ENCODE measurements at places on chromosomes 12 and 14. TPM values are rescaled to one million over a fixed set of nuclear protein-coding genes. Genes with fewer than 3 reads are reported as not detected.

DNA sequence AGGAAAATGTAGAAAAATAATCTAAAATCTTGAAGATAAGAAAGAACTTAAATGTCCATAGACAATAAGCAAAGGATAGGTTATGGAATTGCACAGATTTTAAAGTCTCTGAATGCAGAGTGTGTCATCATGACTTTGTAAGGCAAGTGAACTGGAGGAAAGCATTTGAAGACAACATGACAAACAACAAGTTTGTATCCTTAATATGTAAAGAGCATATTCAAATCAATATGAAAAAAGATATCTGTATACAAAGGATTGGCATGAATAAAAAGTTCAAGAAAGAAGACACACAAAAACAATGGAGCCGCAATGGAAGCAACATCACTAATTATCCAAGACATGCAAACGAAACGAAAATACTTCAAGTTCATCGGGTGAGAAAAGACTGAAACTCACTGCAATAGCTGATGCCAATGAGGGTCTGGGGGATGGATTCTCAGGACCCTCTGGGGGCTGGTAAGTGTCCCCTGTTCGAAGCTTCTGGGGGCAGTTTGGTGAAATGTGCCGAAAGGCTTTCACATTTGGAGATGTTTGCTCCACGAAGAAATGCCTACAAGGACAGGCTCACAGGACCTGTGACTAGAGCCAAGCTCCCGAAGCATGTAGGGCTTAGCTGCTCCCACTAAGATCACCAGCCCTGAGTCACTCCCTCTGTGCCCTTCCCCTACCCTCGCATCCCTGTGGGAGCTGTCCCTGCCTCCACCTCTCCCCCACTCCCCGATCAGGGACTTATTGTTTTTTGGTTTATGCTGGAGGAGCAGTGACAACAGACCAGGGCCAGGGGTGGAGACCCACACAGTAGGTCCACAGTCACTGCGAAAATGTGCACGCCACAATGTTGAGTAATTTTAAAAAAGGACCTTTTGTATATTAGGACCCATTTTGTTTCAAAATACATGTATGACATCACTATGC is 345.7 kb upstream of the SFSWAP start:
- H3K4me3 ChIP-seq: no peak overlapping the region
- no peak for DNase-seq
- H3K27ac ChIP-seq: no peak overlapping the region
- no peaks in the 10 kb centered on the region for H3K4me1 ChIP-seq

The RNU4-1 gene
- polyA plus RNA-seq: not detected

DNA sequence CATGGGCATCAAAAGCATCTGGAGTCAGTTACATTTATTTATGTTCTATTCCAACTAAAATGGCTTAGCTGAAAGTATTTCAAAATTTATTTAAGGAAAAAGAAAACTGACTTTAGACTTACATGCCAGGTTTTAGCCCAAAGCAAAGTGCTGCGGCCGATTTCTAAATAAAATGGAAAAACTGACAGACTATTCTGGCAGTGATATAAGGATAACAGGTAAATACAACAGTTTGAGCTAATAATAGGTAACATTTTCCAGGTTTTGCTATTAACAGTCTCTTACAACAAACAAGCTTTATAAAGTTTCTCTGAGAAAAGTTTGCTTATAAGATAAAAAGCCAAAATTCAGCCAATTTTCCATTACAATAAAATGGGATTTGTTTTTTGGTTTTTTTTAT is 937.2 kb upstream of the FLRT2 start:
- H3K4me3 ChIP-seq: no peak overlapping the region
- no peaks in the 10 kb centered on the region for H3K4me1 ChIP-seq
- DNase-seq: no peak

- no peaks in the 10 kb centered on the region for H3K27me3 ChIP-seq
- no peaks in the 10 kb centered on the region for H3K36me3 ChIP-seq
- H3K4me3 ChIP-seq: no peak overlapping the region
- no peaks in the 10 kb centered on the region for H3K4me1 ChIP-seq
- no peak for DNase-seq
These were observed 52.7 kb downstream of the NKX2-1 start for GRCh38 chr14:36467332-36467731.

GRCh38 chr12:71299541-71300376 is 139.8 kb upstream of the LGR5 start:
- no peaks in the 10 kb centered on the region for H3K4me1 ChIP-seq
- no peak overlapping the region for H3K27ac ChIP-seq

DNA sequence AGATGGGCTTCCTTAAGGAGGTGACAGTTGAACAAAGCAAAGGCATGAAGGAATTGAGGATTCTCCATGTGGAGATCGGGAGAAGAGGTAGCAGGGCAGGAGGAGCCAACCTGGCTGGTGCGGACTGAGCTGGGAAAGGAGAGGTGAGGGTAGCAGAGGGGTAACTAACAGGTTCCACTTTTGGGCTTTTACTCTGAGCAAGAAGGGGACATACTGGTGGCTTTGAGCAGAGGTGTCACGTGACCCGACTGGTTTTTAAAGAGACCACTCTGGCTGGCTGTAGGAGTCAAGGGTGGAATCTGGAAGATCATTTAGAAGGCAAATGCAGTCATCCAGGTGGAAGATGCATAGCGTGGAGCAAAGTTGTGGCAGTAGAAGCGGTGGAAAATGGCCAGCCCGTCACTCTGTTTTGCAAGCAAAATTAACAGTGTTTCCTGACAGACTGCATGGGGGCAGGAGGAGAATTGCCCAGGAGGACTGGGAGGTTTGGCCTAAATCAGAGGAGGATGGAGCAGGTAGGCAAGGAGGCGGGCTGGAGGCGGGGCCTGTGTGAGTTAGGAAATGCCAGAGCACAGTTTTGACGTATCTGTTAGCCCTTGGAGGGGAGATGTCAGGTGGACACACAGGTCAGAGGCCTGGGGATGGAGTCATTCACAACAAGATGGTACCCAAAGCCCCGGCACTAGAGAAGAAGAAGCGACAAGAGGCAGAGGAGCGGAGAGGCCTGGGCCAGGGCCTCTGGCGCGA is 156.3 kb upstream of the FKBP4 start:
- H3K4me1 ChIP-seq: peaks cover 15% of the 10 kb centered on the region
- H3K4me3 ChIP-seq: no peak overlapping the region
- H3K27ac ChIP-seq: no peak overlapping the region
- no peak for DNase-seq

The SPX gene
- polyA plus RNA-seq: 0.75 TPM

DNA sequence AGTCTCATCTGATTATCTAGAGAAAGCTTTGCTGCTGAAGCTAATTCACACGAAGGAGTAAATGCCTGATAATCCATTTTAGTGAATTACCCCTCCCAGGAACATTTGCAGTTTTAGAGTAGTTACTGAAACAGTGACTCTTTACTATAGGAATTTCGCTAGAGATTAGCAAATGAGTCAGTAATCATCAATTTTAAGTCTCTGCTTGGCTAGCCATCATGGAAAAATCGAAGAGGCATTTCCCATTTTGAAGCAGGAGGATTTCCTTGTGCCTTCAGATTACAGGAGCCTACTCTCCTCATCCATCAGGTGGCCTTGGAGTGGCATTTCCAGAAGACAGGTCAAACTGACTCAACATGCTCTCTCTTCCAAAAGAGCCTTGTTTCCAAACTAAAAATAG is 154.5 kb downstream of the EGLN3 start:
- H3K27me3 ChIP-seq: peaks cover 19% of the 10 kb centered on the region
- no peaks in the 10 kb centered on the region for H3K36me3 ChIP-seq
- no peak overlapping the region for H3K4me3 ChIP-seq
- DNase-seq: peak; percentile 97
- H3K4me1 ChIP-seq: no peaks in the 10 kb centered on the region

- no peaks in the 10 kb centered on the region for H3K36me3 ChIP-seq
- peak; percentile 85 for DNase-seq
- no peak overlapping the region for H3K27ac ChIP-seq
- peaks cover 7% of the 10 kb centered on the region for H3K4me1 ChIP-seq
- no peak overlapping the region for H3K4me3 ChIP-seq
- H3K27me3 ChIP-seq: no peaks in the 10 kb centered on the region
These were observed 4.3 kb upstream of the MYF6 start for GRCh38 chr12:80702889-80703805.

The TAPBPL gene
- 14.0 TPM for polyA plus RNA-seq

The SSTR1 gene
- polyA plus RNA-seq: 7.8 TPM

DNA sequence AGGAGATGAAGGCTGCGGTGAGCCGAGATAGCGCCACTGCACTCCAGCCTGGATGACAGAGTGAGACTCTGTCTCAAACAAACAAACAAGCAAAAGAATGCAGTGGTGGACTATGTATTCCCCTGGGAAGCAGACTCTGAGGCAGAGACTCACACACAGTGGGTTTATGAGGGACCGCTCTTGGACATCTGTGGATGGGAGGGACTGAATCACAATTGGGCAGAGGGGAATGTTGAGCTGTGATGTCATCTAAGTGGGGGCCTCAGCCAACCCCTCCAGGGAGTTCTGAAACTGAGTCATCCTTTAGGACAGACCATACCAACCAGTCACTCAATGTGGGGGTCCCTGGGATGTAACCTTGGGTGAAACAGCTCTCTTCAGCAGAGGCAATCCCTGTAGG is 151.0 kb downstream of the SUDS3 start:
- H3K27me3 ChIP-seq: no peaks in the 10 kb centered on the region
- H3K27ac ChIP-seq: no peak overlapping the region
- H3K4me3 ChIP-seq: no peak overlapping the region
- DNase-seq: no peak

DNA sequence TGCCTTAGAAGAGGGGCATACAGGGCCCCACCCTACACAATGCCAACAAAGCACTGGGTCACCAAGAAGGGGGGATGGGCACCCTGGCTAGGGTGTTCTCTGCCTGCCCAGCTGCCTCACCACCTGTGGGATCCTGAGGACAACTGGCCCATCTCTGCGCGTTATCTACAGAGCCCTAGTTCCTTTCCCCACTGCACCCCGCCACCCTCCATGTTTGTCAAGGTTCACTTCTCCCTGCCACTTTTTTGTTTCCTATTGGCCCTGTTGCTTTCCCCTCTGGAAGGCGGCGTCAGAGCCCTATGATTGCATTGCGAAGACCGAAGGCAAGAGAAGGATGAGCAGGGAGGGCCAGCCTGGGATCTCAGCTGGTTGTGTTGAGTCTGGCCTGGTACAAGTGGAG is 1.6 kb downstream of the SLC48A1 start:
- no peak for DNase-seq
- peaks cover 13% of the 10 kb centered on the region for H3K4me1 ChIP-seq
- H3K4me3 ChIP-seq: no peak overlapping the region
- no peaks in the 10 kb centered on the region for H3K27me3 ChIP-seq

The TMBIM6 gene
- polyA plus RNA-seq: 879 TPM

GRCh38 chr14:89160437-89160836 is 256.6 kb downstream of the FOXN3 start:
- no peaks in the 10 kb centered on the region for H3K27me3 ChIP-seq
- H3K4me3 ChIP-seq: no peak overlapping the region
- H3K36me3 ChIP-seq: peaks cover 5% of the 10 kb centered on the region
- no peak overlapping the region for H3K27ac ChIP-seq
- no peaks in the 10 kb centered on the region for H3K4me1 ChIP-seq
- no peak for DNase-seq

- no peaks in the 10 kb centered on the region for H3K27me3 ChIP-seq
- H3K36me3 ChIP-seq: no peaks in the 10 kb centered on the region
- no peak overlapping the region for H3K4me3 ChIP-seq
- no peaks in the 10 kb centered on the region for H3K4me1 ChIP-seq
- H3K27ac ChIP-seq: no peak overlapping the region
These were observed 378.8 kb upstream of the DCN start for GRCh38 chr12:91561301-91561957.

The KRT83 gene
- not detected for polyA plus RNA-seq

DNA sequence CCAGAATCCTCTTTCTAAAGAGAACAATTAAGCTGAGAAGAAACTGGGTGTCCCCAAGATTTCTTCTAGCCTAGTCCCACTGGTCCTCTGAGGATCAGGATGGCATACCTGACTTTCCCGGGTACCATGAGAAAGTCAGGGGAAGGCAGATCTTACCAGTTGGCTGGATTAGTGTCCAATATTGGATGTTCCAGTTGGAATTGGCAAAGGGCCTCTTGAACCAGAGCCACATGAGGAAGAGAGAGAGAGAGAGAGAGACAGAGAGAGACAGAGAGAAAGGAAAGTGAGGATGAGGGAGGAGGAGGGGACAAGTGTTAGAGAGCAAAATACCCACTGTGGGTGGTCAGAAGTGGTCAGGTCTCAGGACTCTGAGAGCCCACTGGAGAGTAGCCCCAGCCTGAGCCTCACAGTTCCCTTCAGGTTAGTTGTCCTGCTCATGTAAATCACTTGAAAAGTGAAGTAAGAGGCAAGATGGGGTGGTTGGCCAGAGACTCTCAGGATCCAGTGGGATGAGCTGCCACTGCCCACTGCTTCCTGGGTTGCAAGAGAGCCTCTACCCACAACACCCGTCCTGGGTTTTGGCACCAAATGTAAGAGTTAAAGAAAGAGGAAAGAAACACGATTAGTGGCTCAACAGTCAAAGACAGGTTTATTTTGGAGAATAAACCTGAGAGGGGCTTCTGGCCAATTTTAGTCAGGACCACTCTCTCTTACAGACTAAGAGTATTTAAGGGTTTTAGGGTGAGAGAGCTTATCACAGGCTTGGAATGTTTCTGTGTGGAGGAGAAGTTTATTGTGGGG is 28.4 kb upstream of the A2M start:
- H3K4me1 ChIP-seq: no peaks in the 10 kb centered on the region
- H3K27ac ChIP-seq: no peak overlapping the region

- no peaks in the 10 kb centered on the region for H3K27me3 ChIP-seq
- no peak for DNase-seq
- H3K4me3 ChIP-seq: peak overlapping the region; percentile 82
- H3K27ac ChIP-seq: no peak overlapping the region
- peaks cover 2% of the 10 kb centered on the region for H3K4me1 ChIP-seq
These were observed 18.5 kb downstream of the HPD start for GRCh38 chr12:121839993-121840761.

The YARS2 gene
- polyA plus RNA-seq: 18.4 TPM

GRCh38 chr12:128178565-128178964 is 88.4 kb upstream of the TMEM132C start:
- no peaks in the 10 kb centered on the region for H3K4me1 ChIP-seq
- H3K27ac ChIP-seq: no peak overlapping the region
- no peaks in the 10 kb centered on the region for H3K27me3 ChIP-seq

DNA sequence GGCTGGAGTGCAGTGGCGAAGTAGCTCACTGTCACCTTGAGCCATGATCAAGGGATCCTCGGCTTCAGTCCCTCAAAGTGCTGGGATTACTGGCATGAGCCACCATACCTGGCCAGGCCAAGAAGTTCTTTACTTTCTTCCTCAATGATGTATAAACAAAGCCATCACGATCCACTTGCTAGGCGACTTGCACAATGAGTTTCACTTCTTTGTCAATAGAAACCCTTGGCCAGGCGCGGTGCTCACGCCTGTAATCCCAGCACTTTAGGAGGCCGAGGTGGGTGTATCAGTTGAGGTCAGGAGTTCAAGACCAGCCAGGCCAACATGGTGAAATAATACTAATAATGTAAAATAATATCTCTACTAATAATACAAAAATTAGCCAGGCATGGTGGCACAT is 14.4 kb upstream of the SPSB2 start:
- H3K27me3 ChIP-seq: no peaks in the 10 kb centered on the region
- peaks cover 8% of the 10 kb centered on the region for H3K36me3 ChIP-seq
- no peak overlapping the region for H3K27ac ChIP-seq
- H3K4me1 ChIP-seq: no peaks in the 10 kb centered on the region
- H3K4me3 ChIP-seq: no peak overlapping the region

DNA sequence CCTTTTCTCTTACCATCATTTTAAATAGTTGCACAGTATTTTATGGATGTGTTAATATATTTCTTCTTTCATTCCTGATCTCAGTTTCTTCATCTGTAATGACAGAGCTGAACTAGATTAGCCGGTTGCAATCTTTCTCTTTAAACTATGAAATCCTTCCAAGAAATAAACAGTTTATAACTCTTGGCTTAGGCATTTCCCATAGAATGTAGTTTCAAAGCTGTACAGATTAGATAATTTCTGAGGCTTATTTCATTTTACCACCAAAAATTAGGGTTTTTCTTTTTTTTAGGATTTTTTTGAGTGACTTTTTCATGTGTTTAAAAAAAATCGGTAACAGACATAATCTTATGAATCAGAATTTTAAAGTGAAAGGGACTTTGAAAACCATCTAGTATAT is 144.0 kb downstream of the RAD51B start:
- peaks cover 4% of the 10 kb centered on the region for H3K4me1 ChIP-seq
- H3K36me3 ChIP-seq: no peaks in the 10 kb centered on the region
- H3K4me3 ChIP-seq: peak overlapping the region; percentile 22

Data from fibroblast of lung (primary cell).